ENCODE measurements at places on chromosomes 3 and 15.

- DNase-seq = no peak
- H3K36me3 ChIP-seq = no peaks in the 10 kb centered on the region
- no peaks in the 10 kb centered on the region for H3K4me1 ChIP-seq
- H3K27me3 ChIP-seq = no peaks in the 10 kb centered on the region
- no peak overlapping the region for H3K27ac ChIP-seq
- no peak overlapping the region for H3K4me3 ChIP-seq
These were observed 24.3 kb downstream of the LRRC28 start for GRCh38 chr15:99275525-99276128.

GRCh38 chr3:144407335-144407734 is 435.7 kb downstream of the DIPK2A start:
- no peaks in the 10 kb centered on the region for H3K27me3 ChIP-seq
- no peak for DNase-seq
- no peak overlapping the region for H3K4me3 ChIP-seq
- H3K36me3 ChIP-seq = no peaks in the 10 kb centered on the region
- no peaks in the 10 kb centered on the region for H3K4me1 ChIP-seq

DNA sequence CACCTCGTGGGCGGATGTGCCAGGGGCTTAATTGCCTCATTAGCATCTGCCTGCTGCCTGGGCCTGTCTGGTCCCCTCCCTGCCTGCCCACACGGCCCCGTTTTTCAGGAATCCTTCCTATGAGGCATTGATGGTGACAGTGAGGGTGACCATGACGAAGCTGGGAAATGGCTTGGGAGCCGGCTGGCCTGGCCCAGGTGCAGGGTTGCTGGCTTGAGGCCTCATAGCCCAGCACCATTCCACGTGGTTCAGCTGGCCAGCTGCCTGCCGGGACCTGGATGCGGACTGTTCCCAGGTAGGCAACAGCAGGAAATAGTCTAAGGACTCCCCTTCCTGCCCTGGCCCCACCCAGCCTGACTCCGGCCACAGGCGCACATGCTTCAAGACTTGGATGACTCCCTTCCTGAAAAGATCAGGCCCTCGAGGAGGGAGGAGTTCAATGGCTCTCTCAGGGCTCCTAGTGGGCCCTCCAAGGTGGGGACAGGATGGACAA is 8.9 kb upstream of the DUSP7 start:
- no peak overlapping the region for H3K4me3 ChIP-seq
- no peak for DNase-seq
- H3K36me3 ChIP-seq = no peaks in the 10 kb centered on the region
- no peaks in the 10 kb centered on the region for H3K27me3 ChIP-seq
- no peak overlapping the region for H3K27ac ChIP-seq

DNA sequence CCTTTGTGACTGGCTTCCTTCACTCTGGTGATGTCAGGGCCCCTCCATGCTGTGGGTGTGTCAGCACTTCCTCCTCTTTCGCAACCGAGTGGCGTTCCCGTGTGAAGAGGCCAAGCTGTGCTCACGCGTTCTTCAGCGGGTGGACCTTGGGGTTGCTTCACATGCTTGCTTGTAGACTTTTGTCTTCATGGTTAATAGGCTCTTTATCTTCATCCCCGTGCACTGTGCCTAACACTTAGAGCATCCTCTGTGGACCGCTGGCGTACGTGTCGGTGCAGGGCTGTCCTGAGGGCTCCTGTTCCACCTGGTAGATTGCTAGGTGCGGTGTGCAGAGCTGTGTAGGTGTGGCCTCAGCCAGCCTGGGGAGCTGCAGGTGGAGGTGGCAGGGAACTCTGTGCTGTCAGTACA is 182.3 kb downstream of the OR4M2 start:
- DNase-seq = peak; percentile 89
- no peaks in the 10 kb centered on the region for H3K27me3 ChIP-seq
- H3K36me3 ChIP-seq = no peaks in the 10 kb centered on the region
- H3K27ac ChIP-seq = peak overlapping the region; percentile 84

GRCh38 chr3:122168044-122168443 is 15.4 kb upstream of the CASR start:
- no peaks in the 10 kb centered on the region for H3K36me3 ChIP-seq
- no peak overlapping the region for H3K27ac ChIP-seq
- H3K4me3 ChIP-seq = no peak overlapping the region
- DNase-seq = no peak

- no peak overlapping the region for H3K4me3 ChIP-seq
- no peak for DNase-seq
- H3K36me3 ChIP-seq = no peaks in the 10 kb centered on the region
- H3K27me3 ChIP-seq = no peaks in the 10 kb centered on the region
These were observed 48.0 kb downstream of the TYRO3 start for GRCh38 chr15:41606997-41607396.

GRCh38 chr3:84772841-84773240 is 185.9 kb upstream of the CADM2 start:
- H3K4me3 ChIP-seq = no peak overlapping the region
- no peak overlapping the region for H3K27ac ChIP-seq
- no peak for DNase-seq
- H3K36me3 ChIP-seq = no peaks in the 10 kb centered on the region
- H3K4me1 ChIP-seq = no peaks in the 10 kb centered on the region

DNA sequence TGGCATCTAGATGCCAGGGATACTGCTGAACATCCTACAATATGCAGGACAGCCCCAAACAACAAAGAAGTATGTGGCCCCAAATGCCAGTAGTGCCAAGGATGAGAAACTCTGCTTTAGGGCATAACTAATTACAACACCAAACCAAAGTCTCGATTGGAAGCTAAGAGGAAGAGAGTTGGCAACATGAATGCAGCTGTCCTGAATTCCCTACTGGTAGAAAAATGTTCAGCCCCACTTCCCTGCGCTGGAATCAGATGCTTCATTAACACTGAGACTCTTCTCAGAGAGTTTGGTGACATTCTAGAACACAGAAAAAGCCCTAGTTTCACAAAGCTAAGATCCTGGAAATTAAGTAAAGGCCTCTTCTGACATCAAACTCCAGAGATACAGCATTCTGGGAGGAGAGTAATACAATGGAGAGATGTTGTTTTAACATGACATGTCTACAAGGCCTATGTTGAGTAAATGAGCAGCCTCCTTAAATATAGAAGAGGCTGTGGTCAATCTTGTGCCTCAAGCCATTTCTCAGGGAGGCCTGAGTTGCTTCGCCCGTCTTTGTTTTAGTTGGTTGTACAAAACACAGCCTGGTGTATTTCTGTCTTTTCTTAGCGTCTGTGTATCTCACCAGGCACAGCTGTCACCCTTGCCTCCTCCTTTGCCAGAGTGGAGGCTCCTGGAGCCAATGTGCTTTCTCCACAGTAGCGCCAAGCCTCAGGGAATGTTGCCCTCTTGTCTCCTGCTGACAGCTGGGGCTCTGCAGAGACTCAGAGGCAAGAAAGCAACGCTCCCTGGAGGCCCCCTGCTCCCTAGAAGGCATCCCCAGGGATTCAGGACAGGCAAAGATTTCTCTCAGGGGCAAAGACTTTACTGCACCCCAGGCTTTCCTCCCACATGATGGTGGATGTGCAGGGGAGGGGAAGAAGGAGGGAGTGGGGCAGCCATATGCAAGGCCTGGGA is 25.1 kb upstream of the CTNNB1 start:
- no peak for DNase-seq
- H3K27ac ChIP-seq = no peak overlapping the region
- no peaks in the 10 kb centered on the region for H3K36me3 ChIP-seq
- no peaks in the 10 kb centered on the region for H3K4me1 ChIP-seq
- peaks cover 9% of the 10 kb centered on the region for H3K27me3 ChIP-seq
- no peak overlapping the region for H3K4me3 ChIP-seq

DNA sequence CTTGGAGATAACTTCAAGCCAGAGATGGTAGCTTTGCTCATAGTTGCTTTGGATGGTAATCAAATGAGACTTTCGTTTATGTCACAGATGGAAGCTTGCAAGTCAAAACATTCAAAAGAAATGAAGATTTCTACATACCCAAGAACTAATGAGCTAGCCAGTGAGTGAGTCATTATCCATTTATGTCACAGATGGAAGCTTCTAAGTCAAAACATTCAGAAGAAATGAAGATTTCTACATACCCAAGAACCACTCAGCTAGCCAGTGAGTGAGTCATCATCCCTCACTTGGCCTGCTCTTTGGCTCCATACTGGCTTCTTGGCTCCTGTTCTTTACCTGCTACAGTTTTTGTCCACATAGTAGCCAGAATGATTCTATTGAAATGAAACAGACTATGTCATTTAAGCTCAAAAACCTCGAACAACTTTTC is 559.8 kb upstream of the CBLB start:
- no peak overlapping the region for H3K27ac ChIP-seq
- H3K36me3 ChIP-seq = no peaks in the 10 kb centered on the region
- no peaks in the 10 kb centered on the region for H3K27me3 ChIP-seq
- H3K4me3 ChIP-seq = no peak overlapping the region

GRCh38 chr15:87209891-87210689 is 1046.4 kb downstream of the NTRK3 start:
- no peak overlapping the region for H3K4me3 ChIP-seq
- no peaks in the 10 kb centered on the region for H3K27me3 ChIP-seq
- DNase-seq = no peak
- H3K27ac ChIP-seq = no peak overlapping the region
- no peaks in the 10 kb centered on the region for H3K4me1 ChIP-seq

DNA sequence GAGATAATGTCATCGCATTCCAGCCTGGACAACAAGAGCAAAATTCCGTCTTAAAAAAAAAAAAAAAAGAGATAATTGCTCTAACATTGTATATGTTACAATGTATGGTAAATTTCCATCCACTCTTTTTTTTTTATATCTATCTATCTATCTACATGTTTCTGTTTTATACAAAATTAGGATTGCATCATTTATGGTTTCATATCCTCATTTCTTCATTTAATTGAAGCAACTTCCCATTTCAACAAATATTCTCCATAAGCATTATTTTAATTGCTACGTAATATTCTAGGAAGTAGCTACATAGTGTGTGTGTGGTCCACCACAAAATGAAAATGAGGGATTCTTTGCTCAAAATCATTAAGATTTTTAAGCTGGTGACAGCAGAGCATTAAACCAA is 18.4 kb downstream of the RBP1 start:
- H3K27ac ChIP-seq = no peak overlapping the region
- H3K27me3 ChIP-seq = no peaks in the 10 kb centered on the region
- no peak overlapping the region for H3K4me3 ChIP-seq
- H3K36me3 ChIP-seq = no peaks in the 10 kb centered on the region

DNA sequence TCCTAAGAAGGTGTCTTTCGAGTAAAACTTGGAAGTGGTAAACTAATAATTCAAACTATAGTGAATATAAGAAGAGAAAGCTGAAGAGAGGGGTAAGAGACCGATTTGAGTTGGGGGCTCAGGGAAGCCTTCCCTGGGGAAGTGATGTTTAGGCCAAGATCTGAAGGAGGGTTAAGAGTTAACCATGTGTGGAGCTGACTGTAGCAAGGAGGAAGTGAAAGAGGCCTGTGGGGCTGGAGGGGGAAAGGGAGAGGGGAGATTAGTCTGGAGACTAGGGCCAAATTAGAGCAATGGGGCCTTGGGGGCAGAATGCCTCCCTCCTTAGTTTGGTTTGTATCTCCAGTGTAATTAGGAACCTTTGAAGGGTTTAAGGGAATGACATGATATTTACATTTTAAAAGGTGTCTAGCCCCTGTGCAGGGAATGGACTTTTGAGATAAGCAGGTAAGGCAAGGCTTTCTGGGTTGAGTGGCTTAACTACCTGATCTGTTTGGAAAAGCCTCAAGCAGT is 2.2 kb downstream of the ZNF592 start:
- DNase-seq = peak; percentile 19
- no peaks in the 10 kb centered on the region for H3K27me3 ChIP-seq
- peaks cover 36% of the 10 kb centered on the region for H3K4me1 ChIP-seq
- no peak overlapping the region for H3K27ac ChIP-seq
- H3K36me3 ChIP-seq = no peaks in the 10 kb centered on the region
- no peak overlapping the region for H3K4me3 ChIP-seq

GRCh38 chr3:80040067-80040466 is 272.3 kb upstream of the ROBO1 start:
- H3K36me3 ChIP-seq = no peaks in the 10 kb centered on the region
- no peak overlapping the region for H3K4me3 ChIP-seq
- DNase-seq = no peak

DNA sequence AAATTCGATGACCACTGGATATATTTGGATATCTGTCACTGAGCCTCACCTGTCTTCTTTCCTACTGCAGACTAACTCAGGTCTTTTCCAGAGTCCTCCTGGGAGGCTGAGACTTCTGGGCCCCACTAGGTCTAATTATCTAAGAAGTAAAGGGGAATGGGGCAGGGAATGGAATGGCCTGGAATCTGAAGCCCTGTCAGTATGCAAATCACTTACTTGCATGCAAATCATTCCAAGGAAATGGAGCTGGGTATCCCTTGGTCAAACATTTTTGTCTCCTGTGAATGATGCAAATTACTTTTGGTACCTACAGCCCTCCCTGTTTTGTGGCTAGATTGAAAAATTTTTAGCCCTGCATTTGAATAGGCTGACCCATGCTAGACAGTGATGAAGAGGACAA is 5.3 kb upstream of the SPSB4 start:
- no peak overlapping the region for H3K4me3 ChIP-seq
- no peaks in the 10 kb centered on the region for H3K36me3 ChIP-seq
- no peak overlapping the region for H3K27ac ChIP-seq
- no peak for DNase-seq
- H3K27me3 ChIP-seq = peaks cover 17% of the 10 kb centered on the region

GRCh38 chr3:188394623-188395022 is 240.7 kb downstream of the LPP start:
- no peak overlapping the region for H3K4me3 ChIP-seq
- H3K4me1 ChIP-seq = peaks cover 17% of the 10 kb centered on the region
- DNase-seq = no peak
- H3K27ac ChIP-seq = no peak overlapping the region
- no peaks in the 10 kb centered on the region for H3K36me3 ChIP-seq

- H3K27me3 ChIP-seq = no peaks in the 10 kb centered on the region
- no peak for DNase-seq
- H3K36me3 ChIP-seq = no peaks in the 10 kb centered on the region
- H3K4me3 ChIP-seq = no peak overlapping the region
- no peak overlapping the region for H3K27ac ChIP-seq
These were observed 69.0 kb upstream of the FNDC3B start for GRCh38 chr3:171970301-171970788.
